HCT116 (cell line): ENCODE measurements at places on chromosomes 5 and 9. TPM values are rescaled to one million over a fixed set of nuclear protein-coding genes. Genes with fewer than 3 reads are reported as not detected.

Gene GABRA1
- total RNA-seq, result not detected

Gene LPAR1
- total RNA-seq, result 7.4 TPM

Gene FOXD1
- 26.8 TPM for total RNA-seq

Gene SLC34A3
- 0.15 TPM for total RNA-seq

Gene FAM221B
- total RNA-seq, result not detected

DNA sequence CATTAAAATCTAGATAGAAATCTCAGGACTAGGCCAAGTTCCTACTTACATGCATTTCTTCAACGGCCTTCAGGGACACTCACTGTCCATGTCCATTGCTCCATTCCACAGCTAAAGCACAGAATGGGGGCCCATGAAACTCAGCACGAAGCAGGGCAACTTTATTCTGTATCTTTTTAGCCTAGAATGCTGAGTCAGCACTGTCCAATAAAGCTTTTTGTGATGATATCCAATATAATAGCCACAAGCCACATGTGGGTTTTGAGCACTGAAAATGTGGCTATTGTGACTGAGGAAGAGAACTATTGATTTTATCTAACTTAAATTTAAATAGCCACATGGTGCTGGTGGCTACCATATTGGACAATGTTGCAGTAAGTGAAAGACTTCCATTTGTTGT lies 21.6 kb downstream of the OTP start:
- no peak for DNase-seq

DNA sequence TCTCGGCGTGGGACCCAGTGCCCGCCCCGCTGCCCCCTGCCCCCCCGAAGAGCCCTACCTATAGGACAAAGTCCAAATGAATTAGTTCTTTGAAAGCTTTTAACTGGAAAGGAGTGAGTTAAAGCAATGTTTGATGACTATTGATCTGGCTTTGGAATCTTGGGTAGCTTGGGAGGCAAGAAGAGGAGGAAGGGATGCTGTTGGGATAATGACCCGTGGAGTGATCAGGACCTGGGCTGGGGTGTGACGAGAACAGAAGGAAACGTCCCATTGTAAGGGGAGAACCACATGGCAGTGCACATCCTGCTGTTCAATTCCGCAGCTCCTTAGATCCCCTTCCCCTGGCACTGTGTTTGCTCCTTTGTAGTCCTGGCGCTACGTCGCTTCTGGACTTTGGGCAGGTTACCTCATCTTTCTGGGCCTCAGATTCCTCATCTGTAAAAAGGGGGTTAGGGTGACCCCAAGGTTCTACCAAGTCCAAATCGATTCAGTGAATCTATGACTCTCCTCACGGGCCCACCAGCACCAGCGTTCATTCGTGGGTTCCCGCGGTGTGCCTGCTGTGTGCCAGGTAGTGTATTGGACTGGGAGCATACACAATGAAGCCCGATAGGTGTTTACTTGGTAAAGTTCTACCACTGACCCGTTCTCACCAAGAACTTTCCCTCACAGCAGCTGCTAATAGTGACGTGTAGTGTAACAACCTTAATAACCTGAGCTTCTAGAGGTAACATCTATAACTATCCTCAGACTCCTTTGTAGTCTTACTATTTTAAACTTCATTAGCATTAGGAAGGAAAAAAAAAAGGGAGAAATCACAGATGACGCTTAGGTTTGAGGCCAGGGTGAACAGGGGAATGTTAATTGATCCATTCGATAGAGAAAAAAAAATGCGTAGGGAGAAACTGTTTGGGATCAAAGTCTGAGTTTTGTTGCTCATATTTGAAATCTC lies 1.1 kb upstream of the NADK2 start:
- DNase-seq, result no peak

- DNase-seq, result no peak
Measured at GRCh38 chr5:123605822-123606221, 93.8 kb downstream of the CSNK1G3 start.

DNA sequence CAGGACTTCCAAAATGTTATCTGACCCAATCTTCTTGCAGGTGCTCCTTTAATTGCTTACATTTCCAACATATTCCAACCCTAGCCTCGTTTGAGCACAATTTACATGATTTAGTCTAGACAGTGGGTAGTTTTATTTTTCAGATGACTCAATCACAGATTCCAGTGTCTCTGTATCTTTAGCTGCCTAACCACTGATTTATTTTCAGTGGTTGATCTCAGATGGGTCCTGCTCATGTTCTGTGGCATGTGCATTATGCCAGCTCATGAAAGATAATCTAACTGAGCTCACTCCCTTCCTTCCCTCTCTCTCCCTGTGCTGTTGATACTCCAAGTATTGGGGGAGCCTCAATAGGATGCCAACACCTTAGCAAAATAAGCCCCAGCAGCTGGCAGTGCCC lies 106.1 kb upstream of the ICE1 start:
- no peak for DNase-seq

GRCh38 chr5:88251048-88251711 lies 17.5 kb downstream of the TMEM161B start:
- no peak for DNase-seq

DNA sequence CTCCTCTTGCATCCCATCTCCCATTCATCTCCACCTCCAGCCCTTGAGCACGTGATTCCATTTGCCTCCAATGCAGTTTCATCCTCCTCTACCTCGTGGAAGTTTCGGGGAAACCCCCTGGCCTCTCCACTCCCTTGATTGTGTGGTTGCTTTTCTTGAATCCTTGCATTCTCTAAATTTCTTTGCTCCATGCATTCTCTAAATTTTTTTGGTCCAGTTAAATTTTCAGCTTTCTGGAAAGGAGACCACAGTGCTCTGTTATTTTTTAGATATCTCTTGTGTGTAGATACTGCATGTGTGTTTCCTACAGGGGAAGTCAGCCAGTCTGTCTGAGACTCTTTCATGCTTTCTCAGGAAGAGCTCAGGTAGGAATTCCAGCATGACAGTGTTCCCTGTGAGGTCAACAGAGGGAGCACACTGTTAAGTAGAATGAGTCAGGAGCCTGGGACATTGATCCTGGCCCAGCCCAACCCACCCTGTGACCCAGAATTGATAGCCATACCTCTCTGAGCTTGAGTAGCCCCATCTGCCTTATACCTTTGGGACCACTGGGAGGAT lies 52.8 kb downstream of the AMBP start:
- no peak for DNase-seq

DNA sequence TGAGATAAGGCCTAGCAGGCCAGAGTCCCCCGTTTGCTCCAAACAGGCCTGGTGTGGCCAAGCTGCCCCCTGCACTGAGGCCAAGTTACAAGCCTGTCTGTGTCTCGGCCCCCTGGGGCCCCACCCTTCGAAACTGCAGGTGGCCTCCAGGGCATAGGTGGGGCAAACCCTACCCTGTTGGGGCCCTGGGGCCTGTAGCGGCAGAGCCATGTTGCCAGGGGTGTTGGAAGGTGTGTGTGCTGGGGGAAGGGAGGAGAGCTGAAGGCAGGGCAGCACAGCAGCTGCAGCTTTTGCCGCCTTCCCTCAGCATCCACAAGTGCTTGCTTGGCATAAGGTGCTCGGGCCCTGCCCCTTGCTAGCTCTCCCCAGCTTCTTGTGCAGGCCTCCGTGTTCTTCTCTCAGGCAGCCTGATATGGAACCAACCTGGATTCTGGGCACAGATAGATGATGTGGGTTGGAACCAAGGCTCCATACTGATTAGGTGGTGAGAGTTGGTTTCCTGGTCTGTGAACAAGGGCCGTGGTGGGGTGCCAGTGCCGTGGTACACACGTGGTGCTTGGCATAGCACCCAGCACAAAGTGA lies 12.7 kb downstream of the IRF1 start:
- no peak for DNase-seq

- DNase-seq, result peak; percentile 54
Measured at GRCh38 chr9:36991516-36992134, 42.4 kb downstream of the PAX5 start.

GRCh38 chr9:127096208-127096607 lies 26.2 kb downstream of the ANGPTL2 start:
- no peak for DNase-seq

DNA sequence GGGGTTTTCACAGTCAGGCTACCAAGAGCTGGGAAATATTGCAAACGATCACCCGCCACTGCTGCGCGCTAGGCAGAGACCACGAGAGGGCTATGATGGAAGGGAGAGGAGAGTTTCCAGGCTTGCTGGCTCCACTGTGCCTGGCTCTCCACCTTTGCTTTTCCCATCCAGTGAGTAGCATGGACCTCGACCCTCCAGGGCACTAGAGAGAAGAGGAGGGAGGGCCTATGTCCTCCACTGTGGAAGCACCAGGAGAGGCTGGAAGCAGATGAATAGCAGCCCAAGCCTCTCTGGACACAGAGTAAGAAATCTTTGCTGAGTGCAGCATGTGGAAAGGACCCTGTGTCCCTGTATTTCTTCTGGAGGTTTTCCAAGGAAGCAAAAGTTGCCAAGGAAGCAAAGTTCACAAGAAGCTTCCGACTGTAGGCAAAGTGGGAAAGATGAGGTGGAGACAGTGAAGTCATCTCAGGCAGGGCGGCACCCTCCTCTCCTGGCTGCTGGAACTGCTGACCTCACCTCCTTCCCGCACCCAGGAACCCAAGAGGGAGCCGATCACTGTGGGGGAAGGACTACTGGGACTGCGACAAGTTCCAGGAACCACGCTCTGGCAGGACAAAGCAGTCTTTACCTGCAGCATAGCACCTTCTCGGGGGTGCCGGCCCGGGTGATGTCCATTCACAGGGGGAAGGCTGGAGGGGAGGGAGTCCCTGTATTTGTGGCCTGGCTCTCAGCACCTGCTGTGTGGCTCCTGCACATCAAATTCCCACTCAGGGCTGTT lies 79.6 kb downstream of the CSNK1A1 start:
- DNase-seq, result no peak

DNA sequence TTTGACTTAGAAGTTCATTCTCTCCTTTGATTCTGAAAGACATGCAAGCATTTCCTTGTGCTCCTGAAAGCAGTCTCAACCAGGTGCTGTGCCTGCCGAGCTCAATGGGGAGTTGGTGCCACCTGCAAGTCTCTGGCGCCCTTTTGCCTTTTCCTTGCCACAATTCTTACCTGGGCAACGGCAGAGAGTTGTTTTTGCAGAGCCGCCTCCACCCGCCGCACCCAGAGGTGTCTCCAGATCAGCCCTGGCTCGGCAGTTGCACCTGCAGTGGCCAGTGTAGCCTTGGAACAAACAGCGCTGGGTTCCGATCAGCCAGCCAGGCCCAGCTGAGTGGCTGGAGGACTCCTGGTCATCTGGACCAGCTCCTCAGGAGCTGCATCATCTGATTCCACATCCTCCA lies 262.9 kb downstream of the IRX2 start:
- no peak for DNase-seq

GRCh38 chr5:175202463-175203068 lies 241.4 kb downstream of the DRD1 start:
- DNase-seq, result peak; percentile 47

DNA sequence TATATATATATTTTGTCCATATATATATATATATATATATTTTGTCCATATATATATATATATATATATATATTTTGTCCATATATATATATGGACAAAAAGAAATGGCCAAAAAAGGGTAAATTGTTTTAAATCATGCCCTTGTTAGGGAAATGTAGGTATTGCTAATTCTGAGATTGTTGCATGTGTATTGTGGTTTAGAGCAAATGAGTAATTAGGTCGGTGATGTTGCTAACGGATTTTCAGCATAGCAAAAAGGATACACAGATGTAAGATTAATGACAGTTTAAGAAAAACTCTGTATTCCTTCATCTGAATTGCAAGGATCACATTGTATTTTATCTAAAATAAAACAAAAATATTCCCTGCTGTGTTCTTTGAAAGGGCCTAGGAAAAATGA lies 40.2 kb downstream of the OSTF1 start:
- no peak for DNase-seq

DNA sequence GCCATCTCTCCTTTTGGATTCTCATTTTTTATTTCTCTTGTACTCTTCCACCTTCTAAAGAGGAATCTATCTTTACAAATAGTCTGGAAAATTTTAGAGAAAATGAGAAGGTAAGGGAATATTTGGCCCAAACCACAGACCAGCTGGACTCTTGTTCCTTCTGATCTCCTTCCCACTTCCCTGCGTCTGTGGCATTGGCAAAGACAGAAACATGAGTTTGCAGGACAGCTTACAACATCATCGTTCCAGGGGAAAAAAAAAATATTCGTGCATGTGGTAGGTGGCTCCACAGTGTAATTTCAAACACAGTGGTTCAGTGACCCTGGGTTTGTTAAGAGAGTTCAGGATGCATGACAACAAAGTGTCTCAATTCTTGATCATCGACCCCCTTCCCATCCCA lies 755.0 kb downstream of the DNAH5 start:
- no peak for DNase-seq
